ENCODE measurements at places on chromosomes 6 and 20.

DNA sequence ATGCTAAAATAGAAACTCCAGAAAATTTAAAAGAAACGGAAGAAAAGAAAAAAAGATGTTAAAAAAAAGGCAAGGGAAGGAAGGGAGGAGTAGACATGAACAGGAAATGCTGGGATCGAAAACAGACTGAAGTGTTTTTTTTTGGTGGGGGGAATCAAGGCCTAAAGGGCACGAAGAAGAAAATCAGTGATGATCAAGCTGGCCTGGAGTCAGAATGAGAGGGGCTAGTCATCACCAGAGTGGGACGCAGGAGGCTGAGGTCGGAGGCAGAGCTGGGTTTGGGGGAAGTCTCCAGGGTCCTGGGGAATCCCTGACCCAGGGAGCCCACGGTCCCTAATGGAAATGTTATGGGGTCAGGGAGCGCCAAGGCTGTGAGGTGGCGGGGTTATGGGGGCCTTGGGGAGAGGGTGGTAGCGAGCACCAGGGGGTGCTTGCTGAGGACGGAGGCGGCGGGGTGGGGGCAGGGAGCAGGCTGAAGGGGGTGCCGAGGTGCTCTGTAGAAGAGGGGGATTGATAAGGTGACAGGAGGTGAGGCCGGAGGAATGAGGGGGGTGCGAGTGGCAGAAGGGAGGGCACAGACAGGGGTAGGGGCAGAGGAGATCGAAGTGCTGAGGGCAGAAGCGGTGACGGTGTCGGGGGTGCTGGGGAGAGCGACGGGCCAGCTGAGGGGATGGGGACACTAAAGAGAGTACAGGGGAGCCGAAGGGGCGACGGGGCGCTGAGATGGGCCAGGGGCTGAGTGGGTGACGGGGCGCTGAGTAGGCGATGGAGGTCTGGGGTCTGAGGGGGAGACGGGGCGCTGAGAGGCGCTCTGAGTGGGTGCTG is 684 bp downstream of the ZNFX1 start:
- peak; percentile 47 for DNase-seq

DNA sequence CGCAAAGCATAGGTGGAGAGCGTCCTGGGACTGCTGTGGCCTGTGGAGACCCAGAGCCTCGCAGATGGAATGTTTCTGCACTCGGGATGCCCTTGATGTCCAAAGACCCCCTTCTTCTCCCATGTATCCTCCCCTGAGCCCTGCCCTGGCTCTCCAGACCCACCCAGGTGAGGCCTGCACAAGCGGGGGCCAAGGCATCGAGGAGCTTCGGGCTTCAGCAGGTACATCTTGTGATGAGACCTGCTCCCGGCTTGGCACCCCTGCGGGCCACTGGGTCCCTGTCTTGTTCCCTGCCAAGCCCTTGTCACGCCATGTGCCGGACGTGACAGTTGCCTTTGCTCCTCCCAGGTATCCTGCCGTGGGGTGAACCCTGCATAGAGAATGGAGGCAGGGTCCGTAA is 85.2 kb downstream of the RAMACL start:
- no peak for DNase-seq

GRCh38 chr6:57147955-57148858 is 23.9 kb upstream of the BAG2 start:
- no peak for DNase-seq

GRCh38 chr20:51752343-51752951 is 15.7 kb downstream of the ATP9A start:
- DNase-seq = no peak

GRCh38 chr6:160063771-160064413 is 57.7 kb upstream of the SLC22A1 start:
- no peak for DNase-seq

- no peak for DNase-seq
Measured at GRCh38 chr20:51128198-51128597, 105.3 kb upstream of the KCNG1 start.

DNA sequence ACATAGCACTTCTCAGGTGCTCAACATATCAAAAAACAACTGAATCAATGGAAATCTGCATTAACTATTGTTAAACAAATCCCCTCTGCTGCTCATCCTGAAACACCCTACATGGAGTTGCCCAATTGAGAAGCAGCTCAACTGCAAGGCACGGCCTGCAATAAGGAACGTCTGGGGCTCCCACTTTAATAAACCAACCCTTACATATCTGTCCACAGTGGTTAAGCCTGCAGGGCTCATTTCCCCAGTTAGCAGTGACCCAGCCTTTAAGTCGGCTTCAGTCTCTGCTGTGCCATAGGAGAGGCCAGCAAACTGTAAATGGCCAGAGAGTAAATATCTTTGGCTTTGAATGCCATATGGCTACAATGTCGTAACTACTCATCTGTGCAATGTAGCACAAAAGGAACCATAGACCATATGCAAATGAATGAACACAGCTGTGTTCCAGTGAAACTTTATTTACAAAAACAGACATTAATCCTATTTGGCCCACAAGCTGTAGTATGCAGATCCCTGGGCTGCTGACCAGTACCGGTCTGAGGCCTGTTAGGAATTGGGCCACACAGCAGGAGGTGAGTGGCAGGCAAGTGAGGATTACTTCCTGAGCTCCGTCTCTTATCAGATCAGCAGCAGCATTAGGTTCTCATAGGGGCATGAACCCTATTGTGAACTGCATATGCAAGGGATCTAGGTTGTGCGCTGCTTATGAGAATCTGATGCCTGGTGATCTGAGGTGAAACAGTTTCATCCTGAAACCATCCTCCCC is 522.7 kb upstream of the CDH4 start:
- no peak for DNase-seq

GRCh38 chr6:46113370-46113769 is 16.4 kb upstream of the ENPP4 start:
- no peak for DNase-seq

DNA sequence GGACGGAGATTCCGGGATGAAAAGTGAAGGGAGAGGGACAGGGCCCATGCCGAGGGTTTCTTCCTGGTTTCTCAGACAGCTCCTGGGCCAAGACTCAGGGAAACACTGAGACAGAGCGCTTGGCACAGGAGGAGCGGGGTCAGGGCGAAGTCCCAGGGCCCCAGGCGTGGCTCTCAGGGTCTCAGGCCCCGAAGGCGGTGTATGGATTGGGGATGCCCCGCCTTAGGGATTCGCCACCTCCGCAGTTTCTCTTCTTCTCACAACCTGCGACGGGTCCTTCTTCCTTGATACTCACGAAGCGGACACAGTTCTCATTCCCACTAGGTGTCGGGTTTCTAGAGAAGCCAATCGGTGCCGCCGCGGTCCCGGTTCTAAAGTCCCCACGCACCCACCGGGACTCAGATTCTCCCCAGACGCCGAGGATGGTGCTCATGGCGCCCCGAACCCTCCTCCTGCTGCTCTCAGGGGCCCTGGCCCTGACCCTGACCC is 55.0 kb upstream of the HLA-A start:
- DNase-seq = peak; percentile 69

- DNase-seq = no peak
Measured at GRCh38 chr6:166005944-166006899, 161.4 kb downstream of the TBXT start.

DNA sequence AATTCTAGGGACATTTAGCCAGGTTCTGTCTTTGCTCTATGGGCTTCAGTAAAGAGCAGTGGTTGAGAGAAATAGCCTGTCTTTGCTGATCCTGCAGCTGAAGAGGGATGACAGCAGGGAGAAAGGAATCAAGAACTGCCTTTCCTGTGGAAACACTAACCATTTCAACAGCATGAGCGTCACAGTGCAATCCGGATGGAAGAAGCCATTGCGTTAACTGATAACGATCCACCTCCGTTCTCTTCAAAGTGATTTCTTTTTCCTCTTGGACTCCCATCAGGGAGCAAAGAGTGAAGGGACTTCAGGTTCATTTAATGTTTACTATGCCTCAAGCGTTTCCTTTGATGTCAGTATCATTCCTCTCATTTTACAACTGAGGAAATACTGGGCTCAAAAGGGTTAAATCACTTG is 35.2 kb upstream of the EEF1E1 start:
- no peak for DNase-seq

DNA sequence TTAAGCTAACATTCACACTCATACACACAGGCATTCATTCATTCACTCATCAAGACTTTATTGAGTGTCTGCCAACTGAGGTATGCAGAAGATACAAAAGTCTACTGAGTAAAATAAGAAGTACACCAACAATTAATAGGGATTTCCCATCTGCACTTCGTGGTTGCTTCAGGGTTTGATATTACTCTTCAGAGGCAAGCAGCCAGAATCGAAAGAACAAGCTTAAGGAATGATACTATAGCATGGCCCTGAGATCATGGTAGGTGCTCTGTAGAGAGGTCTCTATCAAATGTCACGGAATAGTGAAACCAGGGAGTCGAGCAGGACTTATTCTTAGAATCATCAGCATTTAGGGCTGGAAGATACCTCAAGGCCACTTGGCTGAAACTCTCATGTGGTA is 135.4 kb downstream of the NRN1 start:
- DNase-seq = no peak

DNA sequence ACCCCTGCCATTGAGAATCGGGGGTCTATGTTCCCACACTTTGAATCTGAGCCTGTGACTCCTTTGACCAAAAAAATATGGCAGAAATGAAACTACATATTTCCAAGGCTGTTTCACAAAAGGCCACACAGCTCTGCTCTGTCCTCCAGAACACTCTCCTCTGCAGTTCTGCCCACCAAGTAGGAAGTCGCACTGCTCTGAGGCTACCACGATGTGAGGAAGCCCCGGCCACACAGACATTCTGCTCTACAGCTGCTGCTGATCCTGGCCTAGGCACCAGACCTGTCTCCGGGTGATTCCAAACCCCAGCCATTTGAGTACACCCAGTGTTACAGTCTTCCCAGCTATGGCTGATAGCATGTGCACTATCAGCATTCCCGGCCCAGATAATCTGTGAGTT is 85.1 kb downstream of the LYRM4 start:
- DNase-seq = peak; percentile 26

DNA sequence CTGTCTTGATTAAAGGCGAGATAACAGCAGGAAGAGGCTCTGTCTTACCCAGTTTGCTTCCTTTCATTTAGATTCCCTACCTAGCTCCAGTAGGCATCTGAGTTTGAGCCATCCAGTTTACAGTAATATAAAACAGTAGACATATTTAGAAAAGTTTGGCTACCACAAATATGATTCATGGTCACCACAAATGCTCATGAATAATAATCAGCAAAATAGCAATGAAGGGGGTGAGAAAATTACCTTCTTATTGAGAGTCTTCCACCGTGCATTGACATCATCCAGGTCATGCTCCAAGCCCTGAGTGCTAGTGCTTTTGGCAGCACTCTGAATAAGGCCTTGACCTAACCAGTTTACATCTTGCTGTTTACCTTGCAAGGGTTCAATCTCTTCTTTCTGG is 106.2 kb downstream of the DST start:
- no peak for DNase-seq

DNA sequence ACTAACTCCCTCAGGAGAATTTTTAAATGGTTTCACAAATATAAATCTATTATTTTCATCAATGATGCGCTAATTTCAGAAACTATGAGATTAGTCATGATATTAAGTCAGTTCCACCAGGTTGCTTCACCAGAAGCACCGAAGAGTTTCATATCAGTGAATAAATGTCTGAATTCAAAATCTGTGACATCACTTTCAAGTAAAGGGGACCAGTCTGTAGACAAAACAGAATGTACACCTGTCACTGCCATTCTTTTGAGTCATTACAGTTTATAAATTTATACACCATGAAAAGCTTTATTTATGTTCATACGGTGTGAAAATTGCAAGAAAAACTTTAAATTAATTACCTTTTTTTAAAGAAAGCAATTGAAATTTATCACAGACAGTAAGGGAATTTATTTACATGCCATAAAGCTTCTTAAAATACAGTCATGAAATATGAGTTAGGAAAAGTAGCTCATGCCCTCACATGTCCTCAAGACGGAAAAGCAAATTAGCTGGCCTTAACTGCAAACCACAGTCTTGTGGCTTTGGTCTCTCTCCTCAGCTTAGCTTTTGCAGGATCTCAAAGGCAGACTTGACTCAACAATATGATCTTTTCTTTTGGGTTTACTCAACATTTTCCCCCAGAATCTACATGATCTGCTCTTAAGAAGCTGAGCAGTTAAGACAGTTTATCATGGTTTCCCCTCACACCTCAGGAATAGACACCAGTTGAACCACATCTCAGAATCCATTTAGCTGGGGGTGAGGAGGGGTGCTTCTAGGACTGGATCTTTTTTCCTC is 177.7 kb upstream of the MCHR2 start:
- no peak for DNase-seq

DNA sequence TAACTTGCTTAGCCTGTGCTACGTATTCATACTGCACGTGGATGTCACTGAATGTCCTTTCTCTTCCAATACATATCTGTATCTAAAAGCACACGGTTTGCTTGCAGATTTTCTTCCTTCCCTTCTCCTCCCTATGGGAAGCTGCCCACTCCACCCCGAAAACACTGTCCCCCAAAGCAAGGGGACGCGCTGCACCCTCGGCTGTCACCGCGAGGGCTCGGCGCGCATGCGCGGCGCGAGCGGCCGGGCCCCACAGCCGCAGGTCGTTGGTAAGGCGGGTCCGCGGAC is 659 bp downstream of the TMX4 start:
- peak; percentile 70 for DNase-seq

DNA sequence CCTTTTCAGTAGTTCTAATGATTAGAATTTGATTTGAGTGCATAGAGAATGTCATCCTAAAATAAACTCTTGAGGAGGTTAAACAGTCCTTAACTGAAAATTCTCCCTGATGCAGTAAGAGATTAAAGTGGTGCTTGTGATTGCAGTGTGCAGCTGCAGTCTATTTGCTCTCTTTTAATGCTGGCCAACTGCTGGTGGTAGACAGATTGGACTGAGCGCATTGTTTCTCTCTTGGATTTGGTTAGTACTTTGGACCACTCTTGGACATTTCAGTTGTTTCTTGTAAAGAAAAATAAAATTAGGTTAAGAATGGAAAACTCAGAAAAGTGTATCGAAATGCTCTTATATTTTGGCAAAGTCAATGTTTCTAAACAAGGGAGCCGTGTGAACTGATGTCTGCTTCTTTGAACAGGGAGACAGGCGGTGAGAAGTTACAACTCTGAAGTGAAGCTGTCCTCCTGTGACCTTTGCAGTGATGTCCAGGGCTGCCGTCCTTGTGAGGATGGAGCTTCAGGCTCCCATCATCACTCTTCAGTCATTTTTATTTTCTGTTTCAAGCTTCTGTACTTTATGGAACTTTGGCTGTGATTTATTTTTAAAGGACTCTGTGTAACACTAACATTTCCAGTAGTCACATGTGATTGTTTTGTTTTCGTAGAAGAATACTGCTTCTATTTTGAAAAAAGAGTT is 127.2 kb downstream of the CD109 start:
- DNase-seq = no peak

DNA sequence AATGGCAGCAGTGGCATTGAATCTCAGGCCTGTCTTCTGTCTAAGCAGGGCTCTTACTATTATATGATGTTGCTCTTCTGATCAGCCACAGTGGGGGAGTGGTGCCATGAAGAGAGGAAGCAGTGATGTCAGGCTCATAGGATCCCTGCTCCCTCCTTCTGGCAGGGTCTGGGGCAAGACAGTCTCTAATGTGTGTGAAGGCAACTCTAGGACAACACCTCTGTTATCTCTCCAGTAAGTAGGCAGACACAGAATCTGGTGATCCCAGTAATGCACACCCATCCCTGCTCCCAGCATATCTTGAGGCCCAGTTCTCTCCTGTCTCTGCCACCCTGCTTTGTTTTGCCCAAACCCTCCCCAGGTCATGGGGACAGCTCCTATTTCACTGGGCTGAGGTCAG is 8.8 kb downstream of the C20orf202 start:
- no peak for DNase-seq
